ENCODE measurements at places on chromosomes 5 and 9. TPM values are rescaled to one million over a fixed set of nuclear protein-coding genes. Genes with fewer than 3 reads are reported as not detected.

DNA sequence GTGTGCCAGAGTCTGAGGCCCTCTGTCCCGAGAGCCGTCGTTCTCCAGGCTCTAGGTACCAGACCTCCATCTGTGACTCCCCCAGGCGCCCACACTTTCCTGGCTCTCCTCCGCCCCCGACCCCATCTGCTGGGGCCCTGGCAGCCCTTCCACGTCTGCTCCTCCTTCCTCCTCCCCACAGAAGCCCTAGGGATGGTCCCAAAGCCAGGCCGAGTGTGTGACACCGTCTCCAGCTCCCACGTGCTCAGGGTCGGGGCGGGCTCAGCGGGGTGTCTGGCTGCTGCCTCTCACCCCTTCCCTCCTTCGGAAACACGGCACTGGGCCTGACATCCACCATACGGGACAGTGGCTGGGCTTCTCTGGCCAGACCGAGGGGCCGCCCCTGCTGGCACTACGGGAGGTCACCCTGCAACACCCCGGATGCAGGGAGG lies 20.5 kb upstream of the SLC6A19 start:
- DNase-seq = no peak

GRCh38 chr5:170183816-170184687 lies 48.7 kb upstream of the C5orf58 start:
- DNase-seq = no peak

GRCh38 chr5:102048940-102049339 lies 247.1 kb downstream of the SLCO4C1 start:
- DNase-seq = no peak

- DNase-seq = no peak
Measured at GRCh38 chr9:112809351-112809848, 58.8 kb downstream of the SNX30 start.

GRCh38 chr9:138025908-138026307 lies 148.3 kb downstream of the CACNA1B start:
- DNase-seq = peak; percentile 8

GRCh38 chr5:138962614-138963370 lies 87.7 kb upstream of the LRRTM2 start:
- no peak for DNase-seq

GRCh38 chr5:115555084-115555633 lies 10.6 kb upstream of the FEM1C start:
- no peak for DNase-seq

DNA sequence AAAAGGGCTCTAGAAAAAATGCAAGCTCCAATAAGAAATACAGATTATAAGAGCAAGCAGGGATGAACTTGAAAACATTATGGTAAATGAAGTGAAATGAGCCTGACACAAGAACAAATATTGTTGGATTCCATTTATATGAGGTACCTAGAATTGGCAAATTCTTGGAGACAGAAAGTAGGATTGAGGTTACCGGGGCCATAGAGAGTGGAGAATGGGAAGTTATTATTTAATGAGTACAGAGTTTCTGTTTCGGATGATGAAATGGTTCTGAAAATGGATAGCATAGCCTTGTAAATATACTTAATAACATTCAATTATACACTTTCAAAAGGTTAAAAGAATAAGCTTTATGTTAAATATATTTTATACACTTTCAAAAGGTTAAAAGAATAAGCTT lies 75.6 kb upstream of the SLC12A2 start:
- DNase-seq = no peak

DNA sequence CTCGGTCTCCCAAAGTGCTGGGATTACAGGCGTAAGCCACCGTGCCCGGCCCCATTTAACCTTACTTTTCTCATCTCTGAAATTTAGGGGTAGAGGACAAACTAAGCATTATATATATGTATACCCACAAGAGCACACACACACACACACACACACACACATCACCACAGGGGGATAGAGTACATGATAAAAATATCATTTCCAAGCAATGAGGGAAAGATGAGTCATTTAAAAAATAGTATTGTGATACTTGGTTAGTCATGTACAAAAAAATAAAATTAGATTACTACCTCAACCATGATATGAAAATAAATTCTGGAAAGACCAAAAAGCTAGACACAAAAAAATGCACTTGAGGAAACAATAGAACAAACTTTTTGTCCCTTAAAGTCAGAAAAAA lies 67.2 kb downstream of the CDH18 start:
- DNase-seq = no peak

- DNase-seq = no peak
Measured at GRCh38 chr9:87441251-87441650, 56.4 kb upstream of the DAPK1 start.

- DNase-seq = no peak
Measured at GRCh38 chr5:150078802-150079689, 7.3 kb downstream of the CSF1R start.

DNA sequence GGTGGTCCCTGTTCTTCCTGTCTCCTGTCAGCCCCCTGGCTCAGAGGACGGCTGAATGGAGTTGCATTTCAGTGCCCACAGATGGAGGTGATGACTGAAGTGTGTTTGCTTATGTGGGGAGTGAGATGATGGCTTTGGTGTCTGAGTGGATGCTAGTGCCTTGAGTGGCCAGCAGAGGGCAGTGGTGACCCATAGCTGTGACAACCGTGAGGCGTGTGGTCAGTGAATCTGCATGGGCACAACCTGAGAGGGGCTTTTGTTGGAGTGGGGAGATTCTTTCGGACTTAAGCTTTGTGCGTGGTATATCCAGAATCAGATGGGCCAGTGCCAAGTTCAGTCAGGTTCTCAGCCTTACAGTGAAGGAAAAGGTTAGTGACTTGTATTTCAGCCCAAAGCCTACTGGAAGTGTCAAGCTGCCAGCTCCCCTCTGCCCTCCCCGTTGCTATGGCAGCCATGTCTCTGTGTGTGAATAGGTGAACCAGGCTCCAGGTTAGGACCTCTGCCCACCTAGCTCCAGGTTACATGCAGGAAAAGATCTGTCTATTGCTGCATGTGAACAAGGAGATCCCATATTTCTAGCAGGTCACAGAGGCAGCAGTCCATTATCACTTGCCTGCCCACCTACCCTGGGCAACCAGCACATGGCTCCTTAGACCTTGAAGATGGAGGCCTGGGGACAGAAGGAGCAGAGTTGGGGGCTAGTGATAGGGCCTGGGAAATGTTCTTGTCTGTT lies 14.7 kb upstream of the CXXC5 start:
- DNase-seq = peak; percentile 63

DNA sequence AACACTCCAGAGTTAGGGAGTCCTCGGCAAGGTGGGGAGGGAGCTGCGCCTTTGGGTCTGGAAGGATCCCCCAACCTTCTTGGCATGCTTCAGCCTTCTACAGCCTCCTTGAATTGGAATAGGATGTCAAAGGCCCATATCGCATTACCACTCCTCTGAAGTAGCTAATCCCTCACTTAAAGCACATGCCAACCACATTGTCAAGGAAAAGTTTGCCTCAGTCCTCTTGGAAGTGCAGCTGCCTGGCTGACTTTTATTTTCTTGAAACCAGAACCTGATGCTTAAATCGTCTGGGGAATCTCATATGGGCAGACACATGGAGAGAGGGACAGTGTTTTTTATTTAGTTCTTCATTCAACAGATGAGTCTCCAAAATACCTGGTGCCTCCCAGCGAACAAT lies 14.5 kb downstream of the CXCL14 start:
- no peak for DNase-seq

GRCh38 chr9:131787838-131788237 lies 48.0 kb upstream of the RAPGEF1 start:
- no peak for DNase-seq

GRCh38 chr9:86939321-86939720 lies 8.0 kb downstream of the GAS1 start:
- no peak for DNase-seq

DNA sequence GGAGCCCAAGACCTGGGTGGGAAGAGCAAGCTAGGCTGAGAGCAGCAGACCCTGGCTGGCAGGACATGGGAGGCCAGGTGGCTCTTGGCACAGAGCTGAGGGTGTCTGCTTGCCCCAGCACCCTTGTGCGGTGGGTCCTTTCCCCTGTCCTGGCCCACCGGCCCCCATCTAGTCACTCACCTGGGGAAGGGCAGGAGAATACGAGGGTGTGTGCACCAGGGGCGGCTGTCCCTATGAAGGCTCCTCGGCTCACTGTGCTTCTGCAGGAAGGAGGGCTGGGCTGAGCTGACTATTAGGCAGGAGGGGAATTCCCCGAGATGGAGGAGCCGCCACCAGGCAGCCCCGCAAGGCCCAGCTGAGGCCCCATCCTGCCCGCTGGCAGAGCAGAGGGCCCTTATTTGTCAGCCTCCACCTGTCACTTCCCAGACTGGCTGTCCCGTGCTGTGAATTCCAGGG lies 6.1 kb upstream of the TNIP1 start:
- peak; percentile 57 for DNase-seq

CCDC152 gene
- 6.9 TPM for total RNA-seq

C5 gene
- total RNA-seq = 3.5 TPM

SPATA31C1 gene
- total RNA-seq = not detected

BRINP1 gene
- total RNA-seq = not detected

C9 gene
- not detected for total RNA-seq

CKMT2 gene
- total RNA-seq = not detected

ATOSB gene
- 7.2 TPM for total RNA-seq

FRMPD1 gene
- total RNA-seq = 0.07 TPM

ATP10B gene
- total RNA-seq = not detected

ANKRD20A1 gene
- total RNA-seq = 0.54 TPM

IGFBPL1 gene
- total RNA-seq = not detected

Data from activated B cell treated with CpG ODN at 0.5 μM for 24 hours (primary cell).